BE2C (cell line): ENCODE measurements at places on chromosomes 7 and 10.
A peak's percentile ranks its signal among the peaks of the same experiment; 100 is the strongest.

DNA sequence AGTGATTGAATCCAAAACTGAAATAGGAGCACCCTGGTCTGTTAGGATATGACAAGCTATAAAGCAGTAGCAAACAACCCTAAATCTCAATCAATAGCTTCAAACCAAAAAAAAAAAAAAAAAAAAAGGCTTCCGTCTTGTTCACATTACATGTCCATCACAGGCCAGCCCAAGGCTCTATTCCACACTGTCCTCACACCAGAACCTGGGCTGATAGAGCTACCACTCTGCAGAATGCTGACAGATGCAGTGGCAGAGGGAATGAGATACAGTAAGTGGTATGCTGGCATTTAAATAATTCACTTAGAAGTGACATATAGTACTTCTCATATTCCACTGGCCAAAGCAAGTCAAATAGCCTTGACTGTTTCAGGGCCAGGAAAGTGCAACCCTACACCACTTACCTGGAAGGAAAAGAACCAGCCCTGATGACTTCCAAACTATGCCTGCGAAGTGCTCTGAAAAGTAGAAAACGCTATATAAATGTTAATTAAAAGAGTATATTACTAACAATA is 5.8 kb downstream of the CDCA7L start:
- no peak for DNase-seq

- DNase-seq: no peak
These were observed 181.1 kb downstream of the TNS3 start for GRCh38 chr7:47400741-47401206.

DNA sequence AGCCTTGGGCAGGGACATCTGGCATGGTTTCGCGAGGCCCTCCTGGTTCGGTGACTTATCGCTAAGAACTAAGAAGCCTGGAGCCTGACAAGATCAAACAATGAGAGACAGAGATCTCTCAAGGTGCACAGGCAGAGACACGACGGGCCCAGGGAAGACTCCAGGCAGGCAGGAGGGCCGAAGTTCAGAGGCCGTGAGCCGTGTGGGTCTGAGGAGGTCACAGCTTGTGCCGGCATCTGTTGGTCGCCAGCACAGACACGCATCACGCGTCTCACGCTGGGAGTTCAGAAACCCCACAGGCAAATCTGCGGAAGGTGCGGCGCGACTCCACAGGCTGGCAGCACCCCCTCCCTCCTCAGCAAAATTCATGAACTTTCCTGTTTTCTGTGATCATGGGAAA is 314.0 kb downstream of the DNAJB6 start:
- DNase-seq: no peak

- peak; percentile 69 for DNase-seq
These were observed 57.5 kb downstream of the RBM20 start for GRCh38 chr10:110701617-110701971.

DNA sequence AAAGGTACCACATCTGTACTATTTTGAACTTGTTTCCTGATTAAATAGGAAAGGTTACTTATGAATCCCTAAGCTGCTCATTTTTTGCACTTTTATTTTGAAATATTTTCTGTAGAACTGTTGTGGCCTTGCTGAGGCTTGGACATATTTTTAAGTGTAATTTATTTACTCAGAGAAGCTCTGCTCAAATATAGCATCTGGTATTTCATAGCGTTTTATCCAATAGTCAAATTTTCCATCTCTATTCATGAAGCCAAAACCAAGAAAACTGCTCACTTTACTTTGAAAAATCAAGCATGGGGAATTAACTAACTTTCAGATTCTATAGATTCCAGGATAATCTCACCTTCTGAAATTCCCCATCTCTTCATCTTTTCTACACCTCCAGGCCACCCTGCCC is 6.6 kb upstream of the FAM3C start:
- no peak for DNase-seq
